Fibroblast of villous mesenchyme (primary cell): ENCODE measurements at places on chromosomes 13 and 19.

DNA sequence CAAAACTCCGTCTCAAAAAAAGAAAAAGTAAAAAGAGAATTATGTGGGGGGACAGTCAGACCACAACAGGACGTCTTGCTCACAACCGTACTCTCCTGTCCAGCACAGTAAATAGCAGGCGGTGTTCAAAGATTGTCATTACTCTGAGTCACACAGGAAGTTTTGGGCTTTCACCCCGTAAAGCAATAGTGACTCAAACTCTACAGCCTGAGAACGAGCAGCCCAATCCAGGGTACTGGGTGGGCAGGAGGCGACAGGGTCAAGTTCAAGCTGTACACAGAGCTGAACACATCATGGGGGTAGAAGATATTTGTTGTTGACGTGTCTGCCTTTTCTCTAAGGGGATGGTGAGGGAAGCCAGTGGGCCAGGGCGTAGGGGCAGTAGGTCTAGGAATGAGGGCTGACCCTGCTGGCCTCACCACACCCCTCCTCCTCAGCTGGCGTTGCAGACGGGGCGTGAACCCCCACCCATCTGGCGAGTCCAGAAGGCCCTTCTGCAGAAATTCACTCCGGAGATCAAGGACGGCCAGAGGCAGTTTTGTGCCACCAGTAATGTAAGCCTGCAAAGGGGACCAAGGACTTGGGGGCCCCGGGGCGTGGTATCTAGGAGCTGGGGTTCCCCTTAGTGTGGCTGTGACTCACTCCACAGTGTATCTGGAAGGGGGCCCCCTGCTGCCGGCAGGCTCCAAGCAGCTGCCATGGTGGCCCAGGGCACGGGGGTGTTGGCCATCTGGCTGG lies 23.3 kb downstream of the PRR12 start:
- peak; percentile 91 for DNase-seq

DNA sequence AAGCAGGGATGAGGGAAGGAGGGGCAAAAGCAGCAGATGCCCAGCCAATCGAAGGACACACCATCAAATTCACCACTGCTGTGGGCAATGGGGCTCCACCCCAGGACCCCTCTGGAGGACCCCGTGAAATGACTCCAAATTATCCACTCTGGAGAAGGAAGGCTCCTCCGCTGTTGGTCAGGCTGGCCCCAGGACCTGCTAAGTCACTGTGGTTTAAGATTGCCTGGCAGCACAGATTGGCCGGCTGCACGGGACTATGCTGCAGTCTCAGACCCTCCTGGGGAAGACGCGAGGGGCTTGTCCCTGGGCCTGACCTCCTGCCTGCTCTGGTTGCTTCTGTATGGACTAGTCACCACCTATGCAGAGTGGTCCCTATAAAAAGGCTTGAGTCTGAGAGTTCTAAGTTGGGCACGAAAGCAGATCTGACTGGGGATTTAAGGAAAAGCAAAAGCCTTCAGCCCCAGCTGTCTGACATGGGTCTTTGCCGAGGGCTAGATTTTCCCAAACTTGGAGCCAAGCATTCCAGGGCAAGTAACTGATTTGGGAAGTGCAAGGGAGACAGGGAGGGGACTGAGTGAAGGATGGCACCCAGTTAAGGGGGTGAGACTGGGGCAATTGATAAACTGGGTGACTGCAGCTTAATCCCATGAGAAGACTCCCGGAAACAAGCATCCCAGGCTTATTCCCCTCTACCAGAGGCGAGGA lies 91.7 kb downstream of the TSHZ3 start:
- DNase-seq = no peak

- no peak for DNase-seq
Measured at GRCh38 chr19:47377208-47377701, 28.1 kb downstream of the DHX34 start.

DNA sequence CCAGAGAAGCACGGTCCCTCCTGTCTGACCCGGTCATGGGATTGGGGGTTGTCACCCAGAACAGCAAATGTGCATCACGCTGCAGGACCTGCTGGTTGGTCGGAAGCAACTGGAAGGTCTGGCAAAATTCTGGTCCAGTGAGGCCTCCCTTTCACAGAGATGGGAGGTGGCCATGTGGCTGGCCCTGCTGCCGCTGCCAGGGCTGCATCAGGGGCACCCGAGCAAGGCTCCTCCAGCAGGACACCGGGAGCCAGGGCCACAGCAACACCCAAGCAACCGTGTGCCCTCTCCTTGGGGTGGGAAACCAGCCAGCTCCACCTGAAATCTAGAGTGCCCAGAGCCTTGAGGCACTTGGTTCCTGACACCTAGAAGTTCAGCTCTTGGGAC lies 11.5 kb upstream of the GAS6 start:
- DNase-seq = no peak

DNA sequence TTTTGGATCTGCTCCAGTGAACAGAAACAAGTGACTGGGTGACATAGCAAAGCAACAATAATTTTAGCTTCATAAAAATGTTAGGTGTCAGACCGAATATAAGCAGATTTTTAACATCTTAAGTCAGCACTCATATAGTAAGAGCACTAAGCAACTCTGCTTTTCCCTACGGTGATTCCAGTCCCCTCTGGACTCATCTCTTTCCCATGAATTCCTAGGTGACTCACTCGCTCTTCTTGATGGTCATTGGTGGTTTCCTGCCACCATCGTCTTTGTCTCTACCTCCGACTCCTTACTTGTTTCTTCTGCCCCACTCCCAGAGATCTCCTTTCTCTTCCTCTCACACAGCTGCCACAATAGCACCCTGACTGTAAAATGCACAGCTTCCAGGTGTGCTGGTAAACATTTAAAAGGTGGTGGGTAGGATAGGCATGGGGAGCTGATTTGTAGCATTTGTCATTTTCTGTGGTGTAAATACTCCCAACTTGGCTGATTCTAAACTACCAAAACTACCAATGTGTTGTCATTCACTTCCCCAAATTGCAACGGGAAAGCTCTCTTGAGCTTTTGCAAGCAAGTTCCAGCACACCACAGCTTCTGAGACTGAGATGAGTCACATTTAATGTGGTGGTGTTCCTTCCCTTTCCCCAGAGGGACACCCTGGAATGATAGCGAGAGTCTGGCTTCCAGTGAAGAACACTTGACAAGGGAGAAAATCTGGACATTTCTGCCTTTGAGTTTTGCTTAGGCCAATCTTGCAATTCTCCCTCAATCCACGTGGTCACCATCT lies 42.8 kb upstream of the CLDN10 start:
- peak; percentile 15 for DNase-seq
